Activated CD8-positive, alpha-beta memory T cell treated with anti-CD3 and anti-CD28 coated beads for 1 hour (primary cell): ENCODE measurements at places on chromosomes 2 and 18.

DNA sequence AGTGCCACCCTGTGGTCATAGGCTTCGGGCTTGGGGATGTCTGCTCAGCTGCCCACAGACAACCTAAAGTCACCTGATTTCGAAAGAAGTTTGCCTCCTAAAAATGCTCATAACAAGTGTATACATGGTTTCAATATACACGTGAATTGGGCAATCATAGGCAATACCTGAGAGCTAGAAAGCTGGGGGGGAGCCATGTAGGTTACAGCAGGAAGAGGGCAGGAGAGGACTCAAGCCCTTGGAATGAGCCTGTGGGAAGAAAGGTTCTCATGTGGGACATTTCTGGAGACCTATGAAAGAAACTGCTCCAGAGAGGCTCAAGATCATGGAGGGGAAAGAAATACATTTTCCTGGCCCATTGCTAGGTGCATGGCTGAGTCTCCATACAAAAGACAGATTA, 109.7 kb downstream of the ACOXL start:
- no peak for DNase-seq

- DNase-seq = no peak
Observed at GRCh38 chr18:74661691-74662090, 64.0 kb downstream of the ZNF407 start.

GRCh38 chr2:127278959-127279358, 15.0 kb downstream of the ERCC3 start:
- no peak for DNase-seq

DNA sequence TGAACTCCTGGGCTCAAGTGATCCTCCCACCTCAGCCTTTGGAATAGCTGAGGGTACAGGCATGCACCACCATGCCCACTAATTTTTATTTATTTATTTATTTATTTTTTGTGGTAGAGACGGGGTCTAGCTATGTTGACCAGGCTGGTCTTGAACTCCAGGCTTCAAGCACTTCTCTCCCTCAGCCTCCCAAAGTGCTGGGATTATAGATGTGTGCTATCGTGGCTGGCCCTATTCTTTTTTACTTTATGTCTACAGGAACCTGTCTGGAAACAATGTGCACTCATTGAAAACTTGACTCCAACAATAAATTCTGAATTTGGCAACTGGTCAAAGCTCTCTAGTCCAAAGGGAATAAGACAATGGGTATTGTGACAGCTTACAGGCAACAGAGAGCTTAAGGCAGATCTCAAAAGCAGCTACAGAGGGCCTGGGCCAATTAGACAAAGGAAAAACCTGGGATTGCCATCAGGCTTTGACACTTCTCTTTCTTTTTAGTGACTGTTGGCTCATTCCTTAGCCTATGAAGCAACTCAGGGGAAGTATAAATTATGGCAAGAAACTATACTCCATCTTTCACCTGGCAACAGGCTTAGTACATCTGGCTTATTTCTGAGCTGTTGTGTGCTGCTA, 55.1 kb upstream of the RAPGEF4 start:
- no peak for DNase-seq

DNA sequence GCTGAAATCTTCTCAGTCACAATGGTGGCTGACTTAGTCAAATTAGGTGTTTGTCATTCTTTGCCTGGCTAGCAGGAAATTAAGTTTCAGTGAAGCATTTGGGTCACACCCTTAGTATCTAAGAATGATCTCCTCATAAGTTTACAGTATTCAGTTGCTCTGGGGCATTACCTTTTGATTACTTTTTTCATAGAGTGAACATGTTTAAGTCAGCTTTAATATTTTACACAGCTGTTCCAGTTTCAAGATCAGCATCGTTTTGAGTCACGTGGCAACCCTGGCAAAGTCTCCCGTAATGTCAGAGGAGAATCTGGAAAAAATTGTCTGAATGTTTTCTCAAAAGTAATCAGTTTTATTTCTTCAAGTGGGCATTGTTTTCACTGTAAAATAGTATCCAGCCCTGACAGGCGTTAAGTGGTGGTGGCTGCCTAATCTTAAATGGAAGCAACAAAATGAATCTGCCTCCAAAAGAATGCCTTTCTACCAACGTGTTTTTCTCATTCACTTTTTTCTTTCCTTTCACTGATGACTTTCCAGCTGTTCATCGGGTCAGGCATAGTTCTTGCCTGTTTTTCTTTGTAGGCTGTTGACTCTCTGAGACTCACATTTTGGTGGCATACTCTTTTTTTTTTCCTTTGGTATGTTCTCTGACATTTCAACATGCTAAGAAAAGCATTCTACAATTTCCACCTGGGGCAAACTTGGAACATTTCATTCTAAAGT, 319.6 kb upstream of the TCF4 start:
- no peak for DNase-seq

DNA sequence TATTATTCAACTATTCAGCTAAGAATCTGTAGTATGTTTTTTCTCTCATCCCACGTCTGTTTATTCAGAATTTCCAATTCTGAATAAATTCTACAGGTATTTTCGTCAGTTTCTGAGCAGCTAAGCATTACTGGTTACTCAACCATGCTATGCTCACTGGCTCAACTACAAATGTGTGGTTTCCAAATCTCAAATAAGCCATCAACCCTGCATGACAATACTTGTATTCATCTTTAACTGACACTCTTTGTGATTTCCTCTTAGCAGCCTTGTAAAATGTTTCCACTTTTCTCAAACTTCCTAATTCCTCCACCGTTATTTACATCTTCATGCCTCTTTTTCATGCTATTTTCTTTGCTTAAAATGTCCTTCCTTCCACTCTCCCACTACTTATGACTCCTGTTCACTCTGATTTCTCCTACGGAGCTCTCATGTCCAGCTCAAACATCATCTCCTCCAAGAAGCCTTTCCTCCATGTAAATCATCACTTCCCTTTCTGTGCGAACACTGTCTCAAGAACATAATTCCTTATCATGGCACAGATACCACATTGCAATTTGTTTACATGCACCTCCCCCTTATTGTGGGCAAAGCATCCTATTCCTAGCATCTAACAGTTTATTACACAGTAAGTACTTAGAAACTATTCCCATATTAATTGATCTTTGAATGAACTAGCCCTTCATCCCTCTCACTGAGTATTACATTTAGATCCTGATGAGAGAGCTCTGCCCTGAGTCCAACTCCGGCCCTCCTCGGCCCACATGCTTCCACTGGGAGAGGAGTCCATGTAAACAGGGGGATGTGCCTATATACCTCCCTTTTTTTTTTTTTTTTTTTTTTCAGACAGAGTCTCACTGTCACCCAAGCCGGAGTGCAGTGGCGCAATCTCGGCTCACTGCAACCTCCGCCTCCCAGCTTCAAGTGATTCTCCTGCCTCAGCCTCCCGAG, 10.5 kb downstream of the CCDC88A start:
- no peak for DNase-seq

DNA sequence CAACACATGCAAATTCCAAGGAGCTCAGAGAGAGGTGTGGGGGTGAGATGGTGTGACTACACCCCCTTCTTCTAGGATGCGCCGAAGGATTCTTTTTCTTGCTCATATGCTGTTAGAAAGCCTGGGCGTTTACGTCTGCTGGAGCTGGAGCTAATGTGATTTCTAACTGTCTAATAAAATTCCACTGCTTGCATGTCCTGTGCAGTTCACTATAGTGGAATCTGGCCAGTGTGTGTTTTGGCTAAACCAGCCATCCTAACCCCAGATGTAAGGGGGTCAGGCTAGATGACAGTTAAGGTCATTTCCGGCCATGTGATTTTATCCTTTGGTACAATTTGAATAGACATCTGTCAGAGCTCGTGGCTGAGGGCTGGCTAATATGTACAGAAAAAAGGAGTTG, 194.1 kb downstream of the PRKCE start:
- DNase-seq = no peak

- DNase-seq = no peak
Observed at GRCh38 chr2:188512456-188512855, 220.8 kb downstream of the GULP1 start.

DNA sequence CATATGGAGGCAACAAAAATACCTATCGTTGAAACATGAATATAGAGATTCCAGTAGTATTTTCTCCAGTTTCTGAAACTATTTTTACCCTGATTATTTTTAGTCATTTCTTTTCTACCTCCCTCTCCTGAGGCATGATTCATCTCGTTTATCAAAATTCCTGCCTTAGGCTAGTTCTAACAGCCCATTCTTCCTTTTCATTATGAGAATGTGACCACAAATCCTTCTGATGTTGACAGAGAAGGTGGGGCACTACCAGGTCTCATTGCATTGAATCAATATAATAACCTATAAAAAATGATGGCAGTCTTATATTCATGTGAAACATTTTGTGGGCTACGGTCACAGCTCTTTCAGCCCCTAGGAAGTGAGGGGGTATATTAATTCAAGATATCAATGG, 406.5 kb upstream of the UBE2E3 start:
- DNase-seq = no peak

DNA sequence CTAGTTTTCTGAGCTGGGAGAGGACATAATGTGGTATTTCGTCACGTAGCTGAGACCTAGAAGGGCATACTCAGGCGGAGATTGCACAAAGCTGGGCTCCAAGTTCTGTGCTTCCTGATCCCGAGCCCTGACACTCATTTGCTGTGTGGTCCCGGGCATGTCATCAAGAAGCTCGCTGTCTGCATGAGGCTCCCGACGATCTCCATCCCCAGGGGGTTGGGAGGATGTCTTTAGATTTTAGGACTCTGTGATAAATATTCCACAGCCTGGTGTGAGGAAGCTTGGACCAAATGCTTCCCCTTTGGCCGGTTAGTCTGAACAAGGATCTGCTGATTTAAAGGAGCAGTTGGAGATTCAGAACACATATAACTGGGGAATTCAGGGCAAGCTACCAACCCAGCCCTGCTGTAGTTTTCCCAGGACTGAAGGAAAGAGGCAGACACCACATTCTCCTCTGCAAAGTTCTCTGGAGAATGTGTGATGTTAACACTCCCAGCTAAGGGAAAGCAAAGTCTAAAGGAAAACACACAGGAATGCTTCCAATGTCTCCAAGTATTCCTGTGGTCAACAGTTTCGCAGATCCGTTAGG, 2.3 kb downstream of the KCNE4 start:
- no peak for DNase-seq

GRCh38 chr2:145221032-145221431, 701.1 kb upstream of the ZEB2 start:
- no peak for DNase-seq

DNA sequence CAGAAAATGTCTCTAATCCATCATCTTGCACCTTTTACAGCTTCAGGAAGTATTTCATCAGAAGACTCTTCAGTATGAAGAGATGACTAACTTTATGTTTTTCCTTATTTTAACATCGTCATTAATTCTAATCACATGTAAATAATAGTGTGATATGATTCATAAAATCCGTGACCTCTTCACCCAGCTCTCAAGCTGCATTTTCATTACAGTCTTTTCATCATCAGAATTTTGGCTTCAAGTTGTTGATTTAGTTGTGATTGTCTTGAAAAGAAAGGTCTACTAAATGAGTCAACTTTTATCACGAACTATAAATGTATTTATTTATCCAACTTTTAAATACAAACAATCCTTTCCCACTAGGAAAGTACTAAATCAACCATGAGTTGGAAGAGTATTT, 410.3 kb downstream of the LRP1B start:
- no peak for DNase-seq

DNA sequence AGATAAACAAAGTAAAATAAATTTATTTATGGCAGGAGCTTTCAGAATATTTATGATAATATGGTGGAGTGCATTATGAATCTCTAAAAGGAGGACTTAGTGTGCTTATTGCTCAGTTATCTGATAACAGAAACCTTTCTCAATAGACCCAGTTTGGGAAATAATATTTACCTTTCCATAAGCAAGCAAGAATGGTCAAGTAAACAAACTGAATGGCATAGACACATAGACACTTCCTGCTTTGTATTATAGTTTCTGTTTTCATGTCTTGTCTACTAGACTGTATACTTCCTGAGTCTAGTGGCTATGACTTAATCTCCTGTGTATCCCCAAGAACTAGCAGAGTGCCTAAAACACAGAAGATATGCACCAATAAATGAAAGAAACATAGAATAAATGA, 87.8 kb downstream of the UPP2 start:
- DNase-seq = no peak

- no peak for DNase-seq
Observed at GRCh38 chr2:169027234-169027633, 3.9 kb downstream of the ABCB11 start.

DNA sequence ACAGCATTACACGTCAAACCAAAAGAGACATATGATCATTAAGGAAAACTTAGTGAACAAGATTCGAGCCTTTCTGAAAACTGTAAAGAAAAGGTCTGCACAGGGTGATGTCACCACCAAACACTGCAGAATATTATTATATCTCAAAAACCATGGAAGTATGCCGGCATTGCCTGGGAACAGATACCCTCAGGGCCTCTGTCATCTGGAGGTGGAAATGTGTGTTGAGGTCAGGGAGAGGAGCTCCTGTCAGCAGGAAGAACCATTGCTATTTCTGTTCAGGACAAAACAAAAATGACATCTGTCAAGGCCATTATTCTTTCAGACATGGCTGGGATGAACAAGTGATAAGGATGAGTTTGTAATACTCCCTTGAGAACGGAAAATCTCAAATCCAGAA, 365.9 kb upstream of the TRIB2 start:
- no peak for DNase-seq

- no peak for DNase-seq
Observed at GRCh38 chr2:55025627-55026026, 24.6 kb downstream of the RTN4 start.

DNA sequence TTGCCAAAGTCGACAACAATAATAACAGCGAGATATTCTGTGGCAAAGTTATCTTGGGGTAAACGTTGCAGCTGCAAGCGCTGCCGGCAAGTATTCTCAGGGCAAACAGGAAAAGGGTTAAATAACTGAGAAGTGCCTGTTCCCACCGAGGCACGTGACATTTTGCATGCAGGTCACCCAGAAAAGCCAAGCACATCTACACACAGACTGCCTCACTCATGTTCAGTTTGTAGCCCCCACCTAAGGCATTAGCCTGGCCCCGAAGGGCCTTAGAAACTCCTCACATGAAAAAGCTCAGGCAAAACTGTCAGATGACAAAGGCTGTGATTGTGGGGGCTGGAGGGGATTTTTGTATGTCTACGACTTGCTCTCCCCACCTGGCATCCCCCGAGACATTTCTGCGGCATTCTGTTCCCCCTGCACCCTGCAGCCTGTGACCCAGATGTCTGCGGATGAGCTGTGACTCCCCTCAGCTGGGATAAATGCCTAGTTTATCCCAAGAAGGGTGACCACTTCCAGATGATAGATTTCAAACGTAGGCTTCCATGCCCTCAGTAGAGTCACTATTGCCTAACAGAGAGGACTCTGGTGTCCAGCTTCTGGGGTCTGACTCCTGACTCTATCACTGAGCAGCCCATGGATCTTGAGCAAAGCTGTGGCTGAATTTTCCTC, 215.2 kb upstream of the SIX2 start:
- DNase-seq = no peak

GRCh38 chr18:12423820-12424219, 16.1 kb downstream of the PRELID3A start:
- DNase-seq = no peak

DNA sequence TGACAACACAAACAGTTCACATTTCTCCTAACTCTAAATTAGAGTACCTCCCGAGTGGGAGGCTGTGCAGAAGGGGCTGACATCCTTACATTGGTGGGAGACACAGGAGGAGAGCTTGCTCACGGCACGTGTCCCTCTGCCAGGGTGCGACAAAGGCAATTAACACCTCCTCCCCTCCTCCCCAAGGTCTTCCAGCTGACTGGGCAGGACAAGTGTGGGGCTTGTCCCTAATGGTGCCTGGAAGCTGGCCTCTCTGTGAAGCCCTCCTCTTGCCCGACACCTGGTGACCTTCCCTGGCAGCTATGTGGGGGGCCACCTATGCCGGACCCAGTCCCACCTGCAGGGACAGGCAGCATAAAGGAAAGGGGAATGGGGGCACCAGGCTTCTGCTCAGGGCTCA, 57.0 kb downstream of the FAM168B start:
- no peak for DNase-seq

- DNase-seq = no peak
Observed at GRCh38 chr2:181131584-181131983, 151.2 kb downstream of the UBE2E3 start.
